NCI-H2107 (cell line): ENCODE measurements at places on chromosomes 5 and 9.

DNA sequence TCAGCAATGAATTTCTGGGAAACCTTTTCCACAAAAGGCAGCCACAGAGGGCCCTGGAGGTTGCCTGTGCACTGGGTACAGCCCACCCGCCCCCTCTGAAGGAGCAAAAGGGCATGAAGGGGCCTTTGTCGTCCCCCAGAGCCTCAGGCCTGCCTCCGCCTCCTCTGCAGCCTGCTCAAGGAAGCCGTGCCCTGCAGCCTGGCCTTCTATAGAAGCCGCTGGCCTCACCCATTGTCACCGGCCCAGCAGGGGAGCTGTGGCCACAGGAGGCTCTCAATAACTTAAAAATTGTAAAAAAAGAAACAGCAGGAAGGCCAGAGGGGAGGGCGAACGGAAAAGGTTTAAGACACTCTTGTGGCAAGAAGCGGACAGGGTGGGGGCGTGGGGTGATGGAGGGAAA lies 213.3 kb downstream of the IRX2 start:
- no peak for DNase-seq

DNA sequence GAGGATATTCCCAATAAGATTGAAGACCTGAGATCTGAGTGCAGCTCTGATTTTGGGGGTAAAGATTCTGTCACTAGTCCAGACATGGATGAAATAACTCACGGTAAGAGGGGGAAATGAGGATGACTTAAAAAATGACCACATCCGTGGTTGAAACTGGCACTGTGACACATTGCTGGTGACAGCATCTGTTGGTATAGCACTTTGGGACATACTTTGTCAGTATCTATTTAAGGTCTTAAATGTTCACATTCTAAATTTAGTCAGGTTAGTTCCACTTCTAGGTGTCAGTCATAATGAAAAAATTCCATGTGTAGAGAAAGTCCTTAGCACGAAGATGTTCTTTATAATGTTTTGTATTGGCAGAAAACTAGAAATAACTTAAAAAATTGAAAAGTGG lies 70.9 kb downstream of the GAPVD1 start:
- DNase-seq = no peak

- no peak for DNase-seq
Measured at GRCh38 chr9:124332361-124333202, 74.8 kb downstream of the NEK6 start.

- DNase-seq = no peak
Measured at GRCh38 chr5:21783074-21783679, 1070.0 kb downstream of the CDH12 start.

DNA sequence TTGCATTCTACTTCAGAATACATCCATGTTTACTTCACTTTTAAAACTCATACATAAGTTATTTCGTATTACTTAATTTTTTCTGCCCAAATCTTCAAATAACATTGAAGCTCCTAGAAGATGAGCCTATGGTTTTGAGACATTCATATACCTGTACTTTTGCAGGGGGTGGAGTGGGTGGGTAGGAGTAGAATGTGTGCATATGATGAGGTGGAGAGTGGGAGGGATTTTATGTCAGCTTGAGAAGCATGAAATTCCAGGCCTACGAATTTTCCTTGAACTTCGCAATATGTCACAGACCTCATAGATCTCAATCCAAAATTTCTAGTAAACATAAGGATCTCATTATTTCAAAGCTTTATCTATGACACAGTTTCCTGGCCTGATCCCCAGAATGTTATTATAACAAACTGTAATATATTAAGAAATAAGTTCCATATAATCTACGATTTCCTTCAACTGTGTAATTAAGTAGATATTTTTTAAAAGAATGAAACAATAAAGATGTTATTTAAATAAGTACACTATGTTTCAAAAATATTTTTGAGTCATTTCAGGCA lies 19.7 kb upstream of the MOB3B start:
- no peak for DNase-seq

- DNase-seq = peak; percentile 34
Measured at GRCh38 chr9:122912964-122913673, at the start of gene ZBTB6. ZBTB6 (minus strand) TSS chr9:122913323; CDS start chr9:122912072, 1,251 bp downstream.

GRCh38 chr5:50874306-50875001 lies 208.0 kb downstream of the PARP8 start:
- no peak for DNase-seq

DNA sequence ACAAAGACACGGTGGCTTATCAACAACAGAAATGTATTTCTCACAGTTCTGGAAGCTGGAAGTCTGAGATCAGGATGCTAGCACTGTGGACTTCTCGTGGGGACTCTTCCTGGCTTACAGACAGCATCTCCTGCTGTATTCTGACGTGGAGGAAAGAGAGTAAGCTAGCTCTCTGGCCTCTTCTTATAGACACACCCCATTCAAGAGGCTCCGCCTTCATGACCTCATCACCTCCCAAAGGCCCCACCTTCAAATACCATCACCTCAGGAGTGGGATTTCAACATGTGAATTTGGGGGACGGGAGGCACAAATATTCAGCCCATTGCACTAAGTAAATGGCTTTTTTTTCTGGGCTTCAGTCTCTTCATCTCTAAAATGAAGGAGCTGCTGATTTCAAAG lies 27.6 kb downstream of the KCNMB1 start:
- no peak for DNase-seq

DNA sequence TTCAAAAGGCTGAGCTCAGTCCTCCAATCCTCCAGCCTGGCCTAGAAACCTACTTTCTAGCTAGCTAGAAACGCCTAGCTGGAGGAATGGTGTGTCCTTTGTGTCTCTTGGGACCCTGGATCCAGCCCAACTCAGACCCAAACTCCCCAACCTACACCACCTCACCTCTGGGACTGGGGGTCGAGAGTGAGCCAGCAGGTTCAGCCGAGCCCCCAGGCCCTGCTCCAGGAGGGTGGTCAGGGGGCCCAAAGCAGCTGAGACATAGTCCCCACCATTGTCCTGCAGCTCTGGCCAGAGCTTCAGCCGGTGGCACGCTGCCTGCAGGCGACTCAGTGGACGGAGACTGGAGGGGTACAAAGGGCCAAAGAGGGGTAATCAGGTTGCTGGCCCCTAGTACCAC lies 6.2 kb downstream of the NOL6 start:
- DNase-seq = no peak

DNA sequence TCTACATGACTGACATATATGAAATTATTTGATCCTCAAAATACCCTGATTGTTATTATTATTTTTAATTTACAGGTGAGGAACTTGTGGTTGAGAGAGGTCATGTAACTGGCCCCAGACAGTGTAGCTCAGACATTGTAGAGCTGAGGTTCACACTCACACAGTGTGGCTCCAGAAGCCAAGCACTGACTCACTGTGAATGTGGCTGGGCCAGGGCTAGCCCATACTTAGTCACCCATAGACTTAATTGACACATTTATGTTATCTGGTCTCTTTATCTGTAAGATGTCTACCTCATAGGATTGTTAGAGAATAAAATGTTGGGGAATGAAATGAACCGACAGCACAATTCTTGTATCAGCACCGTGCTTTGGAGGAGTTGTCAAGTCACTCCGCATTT lies 24.9 kb upstream of the CCDC112 start:
- DNase-seq = no peak

DNA sequence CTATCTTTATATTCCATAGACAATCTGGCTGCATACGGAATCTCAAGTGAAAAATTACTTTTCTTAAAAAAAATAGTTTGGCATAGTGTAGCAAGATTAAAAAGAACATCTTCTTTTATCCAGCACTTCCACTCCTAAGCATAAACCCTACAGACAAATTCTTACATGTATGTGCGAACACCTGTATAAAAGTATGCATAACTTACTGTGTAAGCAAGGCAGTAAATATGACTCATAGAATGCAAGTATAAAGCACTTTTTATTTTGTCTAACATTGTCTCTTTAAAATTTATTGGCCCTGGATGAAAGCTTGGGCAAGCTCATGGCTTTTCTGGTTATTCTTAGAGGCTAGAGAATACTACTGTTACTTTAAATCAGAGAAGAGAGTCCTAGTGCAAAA lies 86.4 kb downstream of the MSX2 start:
- DNase-seq = no peak

- DNase-seq = no peak
Measured at GRCh38 chr5:67255881-67256280, 59.3 kb upstream of the CD180 start.

GRCh38 chr5:52821901-52822300 lies 34.2 kb downstream of the ITGA1 start:
- no peak for DNase-seq

DNA sequence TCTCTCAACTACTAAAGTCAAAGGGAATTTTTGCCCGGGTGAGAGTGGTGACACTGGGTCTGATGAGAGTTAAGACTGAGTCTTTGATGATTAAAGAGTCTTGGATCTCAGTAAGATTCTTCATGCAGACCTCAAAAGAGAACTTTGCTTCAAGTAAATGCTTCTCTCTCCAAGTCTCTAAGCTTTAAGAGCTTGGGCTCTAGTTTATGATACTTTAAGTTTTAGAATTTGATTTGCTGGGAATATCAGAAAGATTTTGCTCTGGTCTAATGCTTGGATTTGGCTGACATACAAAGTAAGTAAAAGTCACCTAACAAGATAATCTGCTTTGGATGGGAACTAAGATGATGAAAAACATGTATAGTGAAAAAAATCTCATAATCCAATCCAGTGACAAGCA lies 566.3 kb downstream of the MAT2B start:
- no peak for DNase-seq

DNA sequence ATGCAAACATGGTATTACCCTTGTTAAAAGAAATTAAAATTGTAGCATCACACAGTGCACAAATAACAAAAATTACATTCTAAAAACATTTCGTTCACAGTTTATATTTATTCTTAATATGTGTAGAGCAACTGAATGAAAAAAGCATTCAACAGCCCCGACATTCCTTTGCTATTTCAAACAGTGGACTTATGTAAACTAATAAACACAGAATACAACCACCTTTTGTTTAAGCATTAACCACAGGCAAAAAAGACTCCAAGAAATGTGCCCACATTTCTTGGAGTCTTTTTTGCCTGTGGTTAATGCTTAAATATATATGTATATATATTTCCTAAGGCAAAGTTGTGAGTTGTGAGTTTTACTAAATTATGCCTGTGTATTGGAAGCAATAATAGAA lies 532.5 kb upstream of the DAP start:
- DNase-seq = no peak

DNA sequence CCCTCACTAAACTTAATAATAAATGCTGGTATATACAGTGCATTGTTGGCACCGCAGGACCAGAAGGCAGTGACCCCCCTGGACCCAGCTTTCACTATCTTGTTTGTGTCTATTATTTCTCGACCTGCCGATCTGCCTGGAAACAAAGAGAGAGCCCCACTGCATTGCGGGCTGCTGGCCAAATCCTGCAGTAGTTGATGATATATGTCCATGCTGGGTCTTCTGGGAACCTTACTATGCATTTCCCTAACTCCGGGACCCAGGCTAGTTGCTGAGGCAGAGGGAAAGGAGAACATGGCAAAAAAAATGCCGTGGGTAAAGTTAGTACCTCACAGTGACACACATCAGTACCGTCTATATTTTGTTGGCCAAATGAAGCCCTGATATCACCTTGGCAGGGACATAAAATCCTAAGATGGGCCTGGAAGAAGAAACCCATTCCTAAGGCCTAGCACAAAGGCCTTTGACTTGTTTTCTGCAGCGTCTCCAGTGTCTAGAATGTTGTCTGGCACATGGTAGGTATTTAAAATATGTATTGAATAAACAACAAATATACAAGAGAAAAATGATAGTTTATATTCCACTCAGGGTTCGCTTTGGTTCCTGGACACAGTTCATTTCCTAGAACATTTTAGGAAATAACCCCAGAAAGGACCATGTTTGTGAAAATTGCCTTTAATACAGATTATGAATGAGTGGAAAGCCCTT lies 46.1 kb downstream of the NMUR2 start:
- no peak for DNase-seq

DNA sequence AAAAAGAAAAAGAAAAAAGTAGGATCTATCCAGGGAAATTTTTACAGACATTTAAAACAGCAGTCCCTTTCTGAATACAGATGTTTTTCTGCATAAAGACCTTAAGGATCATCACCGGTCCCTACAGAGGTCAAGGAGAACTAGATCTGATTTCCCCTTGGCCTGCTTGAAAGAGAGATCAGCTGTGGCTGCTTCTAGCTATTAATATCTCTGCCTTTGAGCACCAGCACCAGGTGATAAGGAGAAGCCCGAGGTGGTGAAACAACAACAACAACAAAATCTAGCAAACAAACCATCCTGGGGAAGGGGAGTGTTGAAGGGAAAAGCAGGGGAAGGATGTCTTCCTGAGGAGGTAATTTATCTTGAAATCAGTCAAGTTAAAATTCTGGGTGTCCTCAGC lies 42.1 kb downstream of the ZNF366 start:
- no peak for DNase-seq

GRCh38 chr5:136764601-136765000 lies 399.3 kb upstream of the TRPC7 start:
- DNase-seq = no peak

DNA sequence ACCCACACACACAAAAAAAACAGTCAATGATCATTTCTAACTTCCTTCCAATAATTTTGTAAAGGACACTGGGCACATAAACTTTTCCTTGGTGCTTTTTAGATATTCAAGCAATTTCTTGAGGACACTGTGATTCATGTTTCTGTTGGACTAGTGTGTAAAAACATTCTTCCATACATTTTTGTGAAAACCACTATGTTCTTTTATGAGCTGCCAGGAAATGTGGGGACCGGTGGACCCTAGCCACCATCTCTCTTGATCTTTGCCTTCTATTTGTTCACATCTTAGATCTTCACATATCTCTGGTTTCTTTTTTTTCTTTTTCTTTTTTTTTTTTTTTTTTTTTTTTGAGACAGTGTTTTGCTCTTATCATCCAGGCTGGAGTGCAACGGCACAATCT lies 287.4 kb downstream of the GLIS3 start:
- no peak for DNase-seq

DNA sequence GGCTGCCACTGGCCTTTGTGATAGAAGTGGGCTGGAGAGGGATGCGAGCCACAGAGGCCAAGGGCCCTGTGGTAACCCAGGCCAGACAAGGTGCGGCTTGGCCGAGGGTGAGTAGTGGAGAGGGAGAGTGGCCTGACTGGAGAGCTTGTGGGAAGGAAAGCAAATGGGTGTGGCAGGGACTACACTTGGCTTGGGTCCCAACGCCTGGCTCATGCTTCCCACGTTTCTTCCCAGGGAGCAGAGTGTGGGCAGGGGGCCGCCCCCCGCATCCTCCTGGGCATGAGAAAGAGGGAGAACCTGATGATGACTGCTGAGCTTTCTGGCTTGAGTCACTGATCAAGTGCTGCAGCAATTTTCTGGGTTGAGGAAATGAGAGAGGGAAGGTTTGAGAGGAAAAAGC lies 95.7 kb downstream of the ANKH start:
- DNase-seq = no peak

GRCh38 chr9:37913480-37914153 lies 9.7 kb upstream of the SLC25A51 start:
- DNase-seq = peak; percentile 68
